ENCODE measurements at places on chromosomes 5 and 9.
A peak's percentile ranks its signal among the peaks of the same experiment; 100 is the strongest.

DNA sequence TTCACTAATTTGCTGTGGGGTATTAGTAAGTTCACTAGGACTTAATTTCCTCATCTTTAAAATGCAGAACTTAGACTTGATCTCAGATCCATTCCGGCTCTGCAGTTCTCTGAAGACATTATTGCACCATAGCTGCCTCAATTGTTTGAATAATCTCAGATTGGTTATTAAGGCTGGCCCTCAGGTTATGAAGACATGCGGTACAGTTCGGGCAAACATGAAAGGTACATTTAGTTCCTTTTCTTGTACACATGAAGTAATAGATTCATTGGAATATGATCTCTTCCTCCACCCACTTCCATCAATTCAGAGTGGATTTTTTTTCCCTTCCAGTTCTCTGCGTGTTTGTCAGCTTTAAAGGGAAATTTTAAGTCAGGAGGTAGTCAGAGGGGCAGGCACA lies 28.0 kb downstream of the ATP6V0E1 start:
- DNase-seq, result no peak

- no peak for DNase-seq
Observed at GRCh38 chr9:71928376-71928775, 16.9 kb downstream of the C9orf85 start.

DNA sequence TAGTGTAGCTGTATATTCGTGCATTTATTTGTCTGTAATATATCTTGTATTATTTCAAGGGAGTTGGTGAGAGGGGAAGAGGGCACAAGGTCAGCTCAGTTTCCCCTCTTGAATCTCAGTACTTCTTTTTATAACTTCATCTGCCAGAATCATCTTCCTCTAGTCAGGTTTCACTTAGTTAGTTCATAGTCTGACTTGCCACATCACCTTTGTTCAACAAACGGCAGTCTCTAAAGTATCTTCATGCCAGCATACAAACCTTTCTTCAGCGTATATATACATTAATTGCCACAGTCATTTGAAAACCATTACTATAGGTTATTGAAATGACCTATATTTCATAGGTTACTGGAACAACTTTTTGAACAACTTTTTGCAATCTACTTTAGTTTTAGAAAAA lies 1.6 kb downstream of the ECM2 start:
- no peak for DNase-seq

- DNase-seq, result no peak
Observed at GRCh38 chr5:73264631-73265030, 91.6 kb downstream of the TMEM174 start.

DNA sequence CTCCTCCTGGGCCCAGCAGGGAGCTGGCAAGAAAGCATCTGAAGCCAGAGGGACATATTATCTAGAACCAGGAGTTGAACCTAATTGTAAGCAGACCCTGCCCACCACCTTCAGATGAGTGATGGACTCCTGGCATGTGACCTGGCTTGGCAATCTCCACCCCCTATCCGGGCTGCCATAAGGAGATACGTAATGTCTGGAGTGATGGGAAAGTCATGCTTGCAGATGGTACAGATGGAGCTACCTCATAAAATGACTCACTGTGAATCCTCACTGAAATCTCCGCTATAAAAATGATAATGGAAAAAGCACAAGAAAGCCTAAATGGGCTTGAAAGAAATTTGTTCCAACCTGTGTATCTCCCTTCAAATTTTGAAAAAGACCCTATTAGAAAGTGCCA lies 157.5 kb downstream of the DMRT2 start:
- DNase-seq, result peak; percentile 64

GRCh38 chr9:112110094-112110776 lies 64.9 kb downstream of the SUSD1 start:
- no peak for DNase-seq

DNA sequence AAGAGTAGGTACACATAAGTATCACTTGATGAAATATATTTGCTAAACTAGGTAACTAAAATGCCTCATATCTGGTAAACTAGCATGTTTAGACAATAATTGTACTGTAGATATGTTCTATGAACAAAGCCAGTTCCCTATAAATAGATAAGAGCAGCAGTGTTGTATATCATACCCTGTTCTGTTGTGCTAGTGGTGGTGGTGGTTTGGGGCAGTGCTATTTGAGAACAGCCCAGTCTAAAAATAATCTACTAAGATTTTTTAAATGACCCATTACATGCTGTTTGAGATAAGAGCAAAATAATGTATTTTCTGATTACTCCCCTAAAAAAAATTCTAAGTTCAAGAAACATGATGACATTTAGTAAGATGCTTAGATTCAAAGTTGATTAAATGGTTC lies 829.2 kb upstream of the DMAC1 start:
- DNase-seq, result no peak

Measured in urothelium cell line (cell line).